HT1080 (cell line): ENCODE measurements at places on chromosomes 2 and 18. TPM values are rescaled to one million over a fixed set of nuclear protein-coding genes. Genes with fewer than 3 reads are reported as not detected.

Gene NEB
- total RNA-seq = 0.02 and 0.23 TPM in 2 replicates

Gene OSR1
- not detected in 2 replicates for total RNA-seq

Gene SLC11A1
- total RNA-seq = 0.03 and 0.08 TPM in 2 replicates

DNA sequence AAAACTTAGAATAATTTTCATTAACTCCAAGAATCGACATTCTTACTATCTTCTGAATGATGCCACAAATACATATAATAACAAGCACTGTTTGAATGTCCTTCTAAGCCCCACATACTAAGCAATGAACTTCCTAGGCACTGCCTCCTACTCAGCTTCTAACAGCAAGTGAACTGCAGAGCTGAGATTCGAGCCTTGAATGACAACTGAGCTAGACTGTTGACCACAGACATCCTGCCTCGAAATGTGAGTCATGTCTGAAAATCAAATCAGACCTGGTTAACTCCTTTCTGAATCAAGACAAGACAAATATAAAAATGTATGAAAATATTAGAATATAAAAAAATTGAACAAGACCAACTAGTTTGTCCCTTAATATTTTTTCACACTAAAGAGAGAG is 108.1 kb downstream of the MYT1L start:
- DNase-seq = peak; percentile 70

- no peak for DNase-seq
Measured at GRCh38 chr2:238166391-238167343, 7.9 kb downstream of the ERFE start.

- DNase-seq = no peak
Measured at GRCh38 chr18:36843784-36844183, 14.9 kb downstream of the KIAA1328 start.

- DNase-seq = no peak
Measured at GRCh38 chr2:226410247-226410835, 389.3 kb downstream of the IRS1 start.

Gene MFF
- total RNA-seq = 109 and 132 TPM in 2 replicates

Gene VWA3B
- total RNA-seq = not detected in 2 replicates

- DNase-seq = no peak
Measured at GRCh38 chr2:216328347-216328746, 43.9 kb downstream of the MARCHF4 start.

DNA sequence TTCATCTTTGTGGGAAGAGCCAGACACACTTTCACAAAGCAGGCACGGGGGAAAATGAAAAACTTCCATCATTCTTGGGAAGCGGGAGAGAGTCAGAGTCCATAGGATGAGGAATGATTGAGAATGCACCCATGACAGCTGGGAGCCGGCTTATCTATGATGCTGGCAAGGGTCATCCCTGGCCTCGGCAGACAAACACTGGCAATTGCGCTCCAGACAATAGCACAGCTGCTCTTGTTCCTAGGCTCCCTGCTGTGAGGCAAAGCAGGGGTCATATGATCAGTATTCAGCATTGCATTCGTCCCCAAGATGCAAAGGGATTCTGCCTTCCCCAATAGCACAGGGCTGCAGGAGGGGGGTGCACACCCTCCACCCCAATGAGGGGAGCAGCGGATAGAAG is 33.0 kb downstream of the CYRIA start:
- no peak for DNase-seq

GRCh38 chr2:42764096-42764495 is at the start of gene OXER1:
Gene OXER1, minus strand, starts transcription at chr2:42764135. Its CDS starts 73 bp downstream, at chr2:42764062.
- no peak for DNase-seq

Gene COL3A1
- not detected in 2 replicates for total RNA-seq

DNA sequence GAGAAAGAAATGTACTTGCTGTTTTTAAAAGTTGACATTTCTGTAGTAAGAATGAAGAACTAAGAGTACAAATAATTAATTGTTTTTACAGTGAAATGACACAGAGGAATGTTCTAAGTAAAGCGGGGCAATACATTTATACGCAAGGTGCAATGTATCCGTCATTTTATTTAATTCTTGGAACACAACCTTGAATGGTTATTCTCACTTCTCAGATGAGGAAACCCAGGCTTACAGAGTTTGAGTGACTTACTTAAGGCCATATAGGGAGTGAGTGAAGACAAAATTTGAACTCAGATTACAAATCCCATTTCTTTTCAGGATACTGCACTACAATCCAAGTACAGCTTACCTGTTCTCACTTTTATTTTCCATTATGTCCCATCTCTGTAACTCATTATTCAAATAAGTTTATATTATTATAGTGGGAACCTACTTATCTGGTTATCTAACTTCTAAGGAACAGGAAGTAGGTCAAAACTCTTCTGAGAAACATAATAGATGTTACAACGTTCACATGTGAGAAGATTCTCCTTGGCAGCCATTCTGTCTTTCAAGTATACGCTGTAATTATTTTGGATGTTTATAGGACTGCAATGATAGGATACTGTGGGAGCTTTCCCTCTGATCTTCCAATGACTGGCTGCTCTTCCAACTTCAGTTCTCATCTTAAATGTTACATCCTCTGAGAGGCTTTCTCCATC is 12.3 kb upstream of the STK17B start:
- DNase-seq = no peak

DNA sequence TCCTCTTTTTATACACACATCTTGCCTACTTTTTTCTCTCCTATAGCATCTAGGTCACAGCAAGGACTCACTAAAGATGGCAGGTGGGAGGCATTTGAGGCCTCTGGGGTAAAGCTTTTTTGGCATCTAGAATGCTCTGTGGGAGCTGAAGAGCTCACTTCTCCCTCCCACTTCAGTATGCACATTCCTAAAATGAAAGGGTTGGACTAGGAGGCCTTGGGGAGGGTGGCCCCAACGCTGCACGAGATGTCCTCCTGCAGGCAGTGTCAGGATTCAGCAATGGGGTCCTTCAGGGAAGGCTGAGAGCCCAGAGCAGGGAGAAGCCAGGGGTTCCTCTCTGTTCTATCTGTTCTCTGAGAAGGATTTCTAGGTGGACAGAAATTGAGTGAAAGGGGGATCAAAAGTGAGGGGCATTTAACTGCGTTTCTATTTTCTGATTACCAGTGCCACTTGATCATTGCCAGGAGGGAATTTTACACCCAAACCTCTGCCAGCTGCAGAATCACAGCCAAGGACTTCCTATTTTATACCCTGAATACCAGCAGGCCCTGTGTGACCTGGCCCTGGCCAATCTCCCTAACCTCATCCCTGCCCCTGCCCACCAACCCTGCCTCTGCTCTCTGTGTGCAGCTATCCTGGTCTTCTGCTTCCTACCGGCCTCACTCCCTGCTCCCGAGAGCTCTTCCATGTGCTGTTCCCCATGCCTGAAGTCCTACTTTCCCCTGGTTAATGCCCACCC is 186.2 kb downstream of the CYP26B1 start:
- DNase-seq = no peak

Gene CBLN2
- total RNA-seq = not detected in 2 replicates

Gene SRD5A2
- total RNA-seq = not detected in 2 replicates

GRCh38 chr18:55732227-55733106 is 144.5 kb upstream of the TCF4 start:
- DNase-seq = peak; percentile 20

GRCh38 chr2:38267270-38267925 is 109.7 kb downstream of the ATL2 start:
- no peak for DNase-seq

DNA sequence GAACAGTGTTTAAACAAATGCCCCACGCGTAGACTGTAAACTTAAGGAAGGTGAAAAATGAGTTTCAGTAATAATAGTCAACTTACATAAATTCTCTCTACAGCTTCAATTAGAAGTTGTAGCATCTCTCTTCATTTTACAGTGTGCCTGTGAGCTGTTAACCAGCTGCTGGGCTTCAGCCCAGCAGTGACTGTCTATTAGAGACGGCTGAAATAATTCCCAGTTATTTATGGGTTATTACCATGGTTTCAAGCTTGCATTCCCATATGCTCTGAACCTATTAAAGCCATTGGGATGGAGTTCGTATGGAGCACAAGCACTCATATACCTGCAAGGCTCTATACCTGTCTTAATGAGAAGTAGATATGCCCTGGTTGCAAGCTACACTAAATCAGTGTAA is 501.1 kb downstream of the CNTNAP5 start:
- no peak for DNase-seq

- DNase-seq = peak; percentile 17
Measured at GRCh38 chr2:23788100-23788499, 138.8 kb downstream of the ATAD2B start.

Gene MTA3
- total RNA-seq = 14.0 and 24.0 TPM in 2 replicates

- peak; percentile 32 for DNase-seq
Measured at GRCh38 chr18:6219116-6219717, 195.5 kb downstream of the L3MBTL4 start.

- peak; percentile 58 for DNase-seq
Measured at GRCh38 chr2:181857483-181857882, 34.0 kb upstream of the ITPRID2 start.

Gene EIF4E2
- total RNA-seq = 108 and 123 TPM in 2 replicates

- DNase-seq = no peak
Measured at GRCh38 chr18:63451799-63452660, 24.7 kb upstream of the SERPINB5 start.

Gene MROH2A
- total RNA-seq = not detected in 2 replicates

DNA sequence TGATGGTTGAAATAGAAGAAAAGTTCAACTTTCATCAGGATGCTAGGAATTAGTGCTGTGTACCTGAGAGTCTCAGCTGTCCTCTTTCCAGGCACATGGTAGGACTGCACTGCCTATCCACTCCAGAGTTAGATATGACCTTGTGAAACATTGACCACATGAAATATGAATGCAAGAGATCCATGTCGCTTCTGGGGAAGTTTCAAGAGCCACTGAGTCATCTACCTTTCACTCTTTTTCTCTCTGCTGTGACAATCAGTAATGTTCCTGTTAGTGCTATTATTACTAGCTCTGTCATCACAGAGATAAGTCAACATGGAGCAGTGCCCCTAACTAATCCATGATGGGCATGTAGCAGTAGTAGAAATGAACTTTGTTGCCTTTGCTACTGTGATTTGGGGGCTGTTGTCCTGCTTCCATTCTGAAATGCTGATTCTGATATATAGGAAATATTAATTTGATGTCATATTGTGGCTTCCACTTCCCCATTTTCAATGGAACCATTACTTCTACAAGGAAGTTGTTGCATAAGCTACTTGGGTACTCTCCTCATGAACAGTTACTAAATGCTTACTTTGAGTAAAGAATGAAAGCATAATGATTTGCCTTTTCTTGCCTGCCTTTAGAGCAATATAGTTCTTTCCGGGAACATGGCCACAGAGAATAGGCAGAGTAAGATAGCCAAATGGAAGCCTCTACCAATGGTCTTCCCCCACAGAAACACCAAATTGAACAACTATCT is 192.8 kb upstream of the ZNF521 start:
- DNase-seq = no peak

Gene NIFK
- 104 and 135 TPM in 2 replicates for total RNA-seq

Gene STK36
- 11.0 and 14.9 TPM in 2 replicates for total RNA-seq

Gene ERBB4
- total RNA-seq = 0.02 TPM in 1 of 2 replicates, not detected in the other

- no peak for DNase-seq
Measured at GRCh38 chr2:201320701-201321100, 36.4 kb downstream of the FLACC1 start.

GRCh38 chr2:195574312-195574711 is 82.7 kb upstream of the SLC39A10 start:
- no peak for DNase-seq

DNA sequence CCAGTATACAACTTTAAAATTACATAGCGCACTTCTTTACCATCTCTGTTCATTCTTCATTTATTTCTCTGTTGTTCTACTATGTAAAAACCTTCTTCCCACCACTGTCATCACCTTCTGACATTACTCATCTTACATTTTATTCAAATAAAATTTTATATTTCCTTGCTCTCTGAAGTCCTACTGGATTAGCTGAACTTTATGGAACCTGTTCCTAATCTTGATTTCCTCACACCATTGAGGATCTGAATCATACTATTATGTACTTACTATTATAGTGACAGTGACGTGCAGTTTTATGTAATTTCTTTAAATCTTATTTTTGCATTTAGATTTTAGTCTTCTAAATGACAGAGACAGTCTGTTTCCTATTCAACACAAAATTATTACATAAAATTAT is 98.3 kb downstream of the DYNAP start:
- no peak for DNase-seq

Gene IL36B
- not detected in 2 replicates for total RNA-seq

DNA sequence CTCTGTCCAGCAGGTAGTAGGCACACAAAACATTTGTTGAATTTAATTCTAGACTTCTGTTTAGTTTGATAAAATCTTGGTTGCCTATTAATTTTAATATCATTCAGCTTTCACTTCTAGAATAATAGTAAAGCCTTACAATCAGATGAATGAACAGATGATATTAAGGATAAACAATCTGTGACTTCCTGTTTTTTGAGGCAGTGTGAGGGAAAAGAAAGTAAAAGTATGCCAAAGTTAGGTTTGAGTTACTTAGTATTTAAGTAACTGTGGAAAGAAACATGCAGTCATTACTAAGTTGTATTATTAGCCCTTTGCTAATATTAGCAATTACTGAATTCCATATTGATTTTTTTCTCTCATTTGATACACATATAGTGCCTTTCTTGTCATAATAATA is 31.5 kb downstream of the EPB41L5 start:
- DNase-seq = no peak

Gene REG1A
- not detected in 2 replicates for total RNA-seq

DNA sequence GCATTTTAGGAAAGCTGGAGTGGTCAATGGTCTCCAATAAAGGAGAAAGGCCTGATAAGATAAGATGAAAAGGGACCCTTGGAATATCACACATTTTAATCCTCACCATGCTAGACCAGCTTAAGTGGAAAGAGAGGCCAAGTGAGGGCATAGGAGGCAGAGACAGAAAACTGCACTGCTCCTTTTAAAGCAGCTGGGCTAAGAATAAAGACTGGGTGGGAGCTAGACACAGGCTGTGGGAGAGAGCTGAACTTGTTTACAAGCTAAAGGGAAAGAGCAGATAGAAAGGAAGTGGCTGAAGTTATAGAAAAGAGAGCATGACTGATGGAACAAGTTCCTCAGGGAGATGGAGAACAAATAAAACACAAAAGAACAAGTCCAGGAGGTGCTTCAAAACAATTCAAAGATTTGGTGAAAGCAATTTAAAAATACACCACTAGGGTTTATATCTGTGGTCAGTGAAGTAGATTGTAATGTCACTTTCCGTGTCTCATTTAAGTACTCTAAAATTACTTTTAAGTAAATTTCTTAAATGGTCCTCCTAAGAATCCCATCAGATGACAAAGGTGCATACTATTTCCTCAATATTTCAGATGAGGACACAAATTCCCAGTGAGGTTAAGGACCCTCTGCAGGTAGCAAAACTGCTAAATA is 7.5 kb downstream of the COL5A2 start:
- no peak for DNase-seq

DNA sequence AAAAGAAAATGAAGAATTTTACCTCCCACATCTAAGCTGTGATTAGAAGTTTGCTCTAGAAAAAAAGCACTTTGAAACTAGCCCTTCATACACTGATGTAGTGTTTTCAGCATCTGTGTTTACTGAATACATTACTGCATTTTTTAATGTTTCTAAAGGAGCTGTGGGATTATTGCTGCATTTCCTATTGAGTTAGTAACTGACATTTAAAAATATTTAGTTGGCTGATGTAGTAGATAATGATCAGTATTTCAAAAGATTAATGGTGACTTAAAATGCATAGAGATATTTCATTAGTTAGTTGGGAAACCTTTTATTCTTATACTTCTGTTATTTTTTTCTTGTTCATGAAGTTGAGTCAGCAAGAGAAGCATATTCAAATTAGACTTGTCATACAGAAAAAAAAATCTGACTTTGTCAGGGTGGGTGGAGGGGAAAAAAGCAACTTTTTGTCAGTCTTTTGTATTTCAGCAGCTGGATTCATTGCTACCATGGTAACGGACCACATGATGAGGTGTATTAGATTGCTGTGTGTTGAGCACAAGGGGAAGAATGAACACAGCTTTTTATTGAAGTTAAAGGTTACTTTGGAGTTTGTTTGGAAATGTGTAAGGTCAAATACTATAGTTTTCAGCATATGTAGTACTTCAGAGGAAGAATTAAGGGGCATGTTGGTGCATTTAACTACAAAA is at the start of gene DTNA:
Gene DTNA, plus strand, starts transcription at position 549 of the 692 bp plus-strand sequence. CDS start 45,679 bp downstream, outside the sequence.
- DNase-seq = peak; percentile 83
